ENCODE measurements at places on chromosomes 3 and 15.

DNA sequence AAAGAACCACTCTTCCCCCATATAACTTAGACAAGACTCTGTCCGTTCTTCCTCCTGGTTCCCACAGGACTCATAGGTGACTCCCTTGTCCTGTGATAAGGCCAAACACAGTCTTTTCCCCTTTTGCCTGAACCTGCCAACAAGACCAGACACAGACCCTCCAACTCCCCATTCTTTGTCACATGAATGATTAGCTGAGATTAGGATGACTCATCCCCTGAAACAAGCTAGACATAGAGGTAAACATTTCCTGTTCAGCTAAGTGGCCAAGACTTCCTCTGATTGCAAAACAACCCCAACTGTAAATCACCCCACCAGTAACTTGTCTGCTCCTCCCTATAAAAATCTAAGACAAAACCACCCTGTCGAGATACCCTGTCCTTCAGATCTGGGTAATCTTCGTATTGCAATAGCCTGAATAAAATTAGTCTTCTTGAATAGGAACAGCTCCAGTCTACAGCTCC, 11.4 kb upstream of the HTR3E start:
- DNase-seq = peak; percentile 99

- peak; percentile 68 for DNase-seq
These were observed 138.3 kb upstream of the MYRIP start for GRCh38 chr3:39671116-39671515.

DNA sequence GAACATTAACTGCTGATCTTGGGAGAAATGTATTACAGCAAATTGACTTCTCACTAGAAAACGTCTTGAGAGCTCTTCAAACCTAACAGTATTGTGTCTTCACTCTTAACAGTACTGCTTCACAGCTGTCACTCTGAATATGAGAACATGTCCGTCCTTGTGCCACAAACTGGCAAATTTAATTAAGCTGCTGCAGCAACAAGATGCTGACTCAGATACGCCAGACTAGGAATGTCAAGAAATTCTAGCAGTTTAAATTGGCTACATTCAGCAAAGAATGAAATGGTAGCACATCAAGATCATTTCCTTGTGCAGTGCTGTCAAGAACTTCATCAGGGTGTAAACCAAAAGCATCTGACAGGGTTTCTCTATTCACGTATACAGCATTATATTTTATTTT, 7.6 kb downstream of the ICE2 start:
- DNase-seq = peak; percentile 18

- peak; percentile 90 for DNase-seq
These were observed 73.4 kb downstream of the SLC6A11 start for GRCh38 chr3:10889206-10889960.

DNA sequence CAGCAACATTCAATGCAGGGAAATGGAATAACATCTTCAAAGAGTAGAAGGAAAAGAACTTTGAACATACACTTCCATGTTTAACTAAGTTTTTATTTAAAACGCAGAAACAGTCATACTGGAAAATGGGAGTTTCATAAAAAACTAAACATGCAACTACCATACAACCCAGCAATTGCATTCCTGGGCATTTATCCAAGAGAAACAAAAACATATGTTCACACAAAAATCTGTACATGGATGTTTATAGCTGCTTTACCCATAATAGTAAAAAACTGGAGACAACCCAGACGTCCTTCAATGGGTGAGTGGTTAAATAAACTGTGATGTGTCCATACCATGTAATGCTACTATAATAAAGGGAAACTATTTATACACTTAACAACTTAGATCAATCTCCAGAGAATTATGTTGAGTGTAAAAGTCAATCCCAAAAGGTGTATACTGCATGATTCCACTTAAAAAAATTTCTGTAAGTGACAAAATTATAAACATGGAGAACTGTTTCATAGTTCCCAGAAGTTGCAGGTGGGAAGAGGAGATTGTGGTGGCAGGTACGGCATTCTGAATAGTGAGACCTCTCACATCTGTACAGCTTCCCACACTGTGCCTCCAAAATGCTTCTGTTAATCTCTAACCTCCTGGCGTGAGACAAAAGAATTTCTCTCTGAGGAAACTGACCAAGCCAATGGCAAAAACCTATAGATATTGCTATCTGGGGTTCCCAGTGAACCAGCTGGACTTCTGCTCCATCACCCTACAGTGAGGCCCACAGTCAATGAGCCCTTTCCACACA, 23.1 kb downstream of the ISG20 start:
- DNase-seq = no peak
